ENCODE measurements at places on chromosomes 11 and 22. TPM values are rescaled to one million over a fixed set of nuclear protein-coding genes. Genes with fewer than 3 reads are reported as not detected.

DNA sequence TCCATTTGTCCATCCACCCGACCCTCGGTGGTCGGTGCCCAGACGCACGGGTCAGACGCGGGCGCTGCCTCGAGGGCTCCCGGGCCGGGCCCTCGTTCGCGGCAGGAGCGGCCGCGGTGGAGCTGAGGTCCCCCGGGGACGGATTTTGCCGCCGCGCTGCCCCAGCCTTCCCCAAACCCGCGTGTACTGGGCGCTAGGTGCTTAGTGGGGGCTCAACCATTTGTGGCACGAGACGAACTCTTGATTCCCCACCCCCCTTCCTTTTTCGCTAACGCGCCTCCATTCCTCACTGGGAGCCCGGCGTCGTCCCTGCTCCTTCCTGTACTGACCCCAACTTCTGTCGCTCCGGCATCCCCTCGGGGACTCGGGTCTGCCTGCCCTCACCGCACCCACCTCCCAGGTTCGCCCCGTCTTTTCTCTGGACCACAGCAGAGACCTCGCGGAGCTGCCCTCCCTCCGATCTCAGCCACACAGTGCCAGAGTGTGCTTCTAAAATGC is 789 bp upstream of the CBX7 start:
- no peak for DNase-seq

ANO9 gene
- 20.1 TPM for total RNA-seq

DNA sequence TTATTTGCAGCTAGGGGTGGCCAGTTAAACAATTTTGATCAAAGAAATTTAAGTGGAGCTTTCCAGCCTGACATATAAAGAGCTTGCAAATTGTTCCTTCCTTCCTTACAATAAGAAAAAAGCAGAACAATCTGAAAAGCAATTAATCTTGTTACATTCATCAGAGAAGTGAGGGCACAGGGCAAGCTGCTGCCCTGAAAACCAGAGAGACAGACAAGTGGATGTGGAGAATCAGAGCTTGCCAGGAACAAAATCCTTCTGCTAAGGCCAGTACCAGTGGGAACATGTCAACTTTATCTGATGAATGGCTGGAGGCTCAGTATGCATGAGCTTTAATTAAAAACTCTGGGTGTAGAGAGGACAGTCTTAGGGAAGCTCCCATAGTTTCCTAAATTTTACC is 8.8 kb downstream of the CCDC179 start:
- DNase-seq, result no peak

GRCh38 chr11:111465400-111465799 is 46.8 kb downstream of the BTG4 start:
- no peak for DNase-seq

BTG4 gene
- total RNA-seq, result not detected

DNA sequence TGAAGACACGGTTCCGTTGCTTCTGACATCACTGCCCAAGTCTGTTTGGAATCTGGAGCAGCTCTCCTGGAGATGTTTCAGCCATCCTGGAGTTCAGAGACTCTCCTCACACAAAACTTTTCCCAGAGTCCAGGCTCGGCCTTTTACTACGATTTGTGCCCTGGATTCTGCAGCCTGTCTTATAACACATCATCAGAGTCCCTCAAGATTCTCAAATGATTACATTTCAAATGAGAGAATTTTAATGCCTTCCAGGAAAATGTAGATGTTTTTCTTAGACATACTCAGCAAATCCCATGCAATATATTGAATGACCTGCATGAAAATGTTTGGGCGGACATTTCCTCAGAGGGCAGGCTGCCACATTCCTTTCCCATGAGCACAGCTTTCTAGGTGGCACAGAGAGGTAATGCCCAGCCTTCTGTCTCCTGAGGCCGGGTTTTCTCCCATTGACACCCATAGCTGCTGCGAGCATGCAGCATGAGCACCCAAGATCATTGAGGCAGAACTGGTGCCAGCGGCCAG is 129.1 kb downstream of the SNX19 start:
- peak; percentile 86 for DNase-seq

TIMM10B gene
- total RNA-seq, result 34.9 TPM

- DNase-seq, result no peak
These were observed 28.4 kb downstream of the ARFGAP2 start for GRCh38 chr11:47148270-47148669.

GRCh38 chr11:118877487-118878162 is 6.1 kb upstream of the CXCR5 start:
- no peak for DNase-seq

DNA sequence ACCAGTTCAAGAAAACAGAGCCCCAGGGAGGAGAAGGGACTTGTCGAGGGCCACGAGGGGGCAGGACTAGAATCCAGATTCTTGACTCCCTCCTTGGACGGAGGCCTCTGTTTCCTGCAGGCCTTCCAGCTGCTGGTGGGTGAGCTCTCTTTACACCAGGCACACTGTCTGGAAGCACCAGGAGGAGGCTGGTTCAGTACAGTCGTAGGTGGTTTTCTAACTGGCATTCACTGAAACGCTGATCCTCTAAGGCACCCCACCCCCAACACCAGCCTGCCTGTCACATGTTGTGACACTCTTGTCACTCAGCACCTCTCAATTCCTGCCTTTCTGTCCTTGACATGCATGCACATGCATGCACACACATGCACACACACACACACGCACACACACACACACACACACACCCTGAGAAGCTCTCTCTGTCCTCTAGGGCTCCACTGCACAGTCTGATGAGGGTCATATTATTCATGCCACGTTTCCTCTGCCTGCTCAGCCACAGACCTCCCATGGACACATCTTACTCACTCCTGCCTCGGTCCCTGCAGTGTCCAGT is 751 bp downstream of the MS4A10 start:
- DNase-seq, result no peak

- no peak for DNase-seq
These were observed 983.9 kb upstream of the CNTN5 start for GRCh38 chr11:98036810-98037209.

- no peak for DNase-seq
These were observed 33.8 kb downstream of the ZNF280B start for GRCh38 chr22:22474733-22475132.

DNA sequence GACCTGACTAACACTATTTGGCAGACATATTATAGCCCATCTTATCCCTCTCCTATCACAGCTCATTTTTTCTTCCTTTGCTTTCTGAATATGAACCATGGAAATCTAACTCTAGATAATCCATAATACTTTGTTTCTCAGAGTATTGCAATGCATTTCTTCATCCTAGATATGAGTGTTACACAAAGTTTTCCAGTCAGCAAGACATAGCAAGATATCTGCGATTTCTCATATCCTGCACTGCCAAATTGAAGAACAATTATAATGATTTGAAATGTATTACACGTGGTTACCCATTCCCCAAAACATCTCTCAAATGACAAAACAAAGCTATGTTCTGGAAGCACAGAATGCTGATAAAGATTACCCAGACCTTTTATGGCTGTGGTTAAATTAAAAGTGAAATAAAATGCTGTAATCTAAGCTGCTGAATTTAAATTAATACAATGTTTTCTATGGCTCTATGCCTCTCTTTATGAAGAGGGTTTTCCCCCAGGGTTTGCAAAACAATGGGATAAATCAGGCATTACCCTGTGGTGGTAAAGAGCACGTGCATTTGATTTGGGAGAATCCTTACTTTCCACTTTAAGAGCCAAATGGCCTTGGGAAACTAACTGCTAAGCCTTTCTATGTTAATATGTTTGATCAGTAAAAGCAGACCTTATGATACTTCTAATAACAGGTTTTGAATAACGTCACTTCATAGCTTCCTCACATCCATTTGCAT is 1291.0 kb upstream of the CNTN5 start:
- no peak for DNase-seq

DNA sequence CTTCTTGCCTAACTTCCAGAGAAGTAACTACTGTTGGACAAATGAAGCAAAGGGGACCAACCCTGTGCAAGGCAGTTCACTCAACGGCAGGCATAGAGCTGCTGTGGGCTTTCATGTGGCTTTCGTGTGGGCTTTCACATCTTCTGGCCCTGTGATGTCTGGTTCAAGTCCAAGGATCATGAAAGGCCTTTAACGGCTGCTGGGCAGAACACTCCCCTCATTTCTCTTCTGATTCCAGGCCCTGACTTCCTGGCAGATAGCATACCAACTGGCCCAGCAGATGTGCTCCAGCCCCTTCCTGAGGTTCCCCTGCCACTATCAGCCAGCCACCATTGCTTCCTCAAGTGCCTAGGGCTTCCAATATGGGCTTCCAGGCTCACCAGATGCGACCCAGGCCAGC is 28.7 kb upstream of the CTR9 start:
- no peak for DNase-seq

RAB36 gene
- total RNA-seq, result 3.5 TPM

- no peak for DNase-seq
These were observed 13.1 kb upstream of the ANGPTL5 start for GRCh38 chr11:101929294-101929915.

DNA sequence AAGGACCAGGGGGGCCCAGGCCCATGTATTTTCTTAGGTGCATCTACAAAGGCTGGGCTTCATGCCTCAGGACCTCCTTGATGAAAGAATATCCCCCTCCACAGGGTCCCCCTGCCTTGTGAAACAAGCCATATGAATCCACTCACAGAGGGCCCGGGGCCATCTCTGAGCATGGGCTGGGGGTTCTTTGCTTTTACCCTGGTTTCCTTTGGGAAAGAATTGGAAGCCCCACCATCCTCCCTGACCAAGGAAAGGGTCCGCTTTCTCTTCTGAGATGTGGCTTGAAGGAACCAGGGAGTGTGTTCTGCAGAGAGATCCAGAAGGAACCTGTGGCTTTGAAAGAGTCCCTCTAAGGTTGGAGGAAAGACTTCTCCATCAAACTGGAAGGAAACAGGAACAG is 9.2 kb upstream of the ANO1 start:
- no peak for DNase-seq

All from epithelial cell of proximal tubule (primary cell).